ENCODE measurements at places on chromosomes 1 and 21.

- no peak for DNase-seq
Measured at GRCh38 chr21:14900611-14901010, 164.2 kb downstream of the NRIP1 start.

- DNase-seq, result no peak
Measured at GRCh38 chr1:47380699-47381098, 35.4 kb upstream of the FOXE3 start.

GRCh38 chr21:28633839-28634555 is 358.7 kb downstream of the LTN1 start:
- DNase-seq, result no peak

GRCh38 chr1:12400027-12400693 is 170.3 kb downstream of the VPS13D start:
- DNase-seq, result no peak

DNA sequence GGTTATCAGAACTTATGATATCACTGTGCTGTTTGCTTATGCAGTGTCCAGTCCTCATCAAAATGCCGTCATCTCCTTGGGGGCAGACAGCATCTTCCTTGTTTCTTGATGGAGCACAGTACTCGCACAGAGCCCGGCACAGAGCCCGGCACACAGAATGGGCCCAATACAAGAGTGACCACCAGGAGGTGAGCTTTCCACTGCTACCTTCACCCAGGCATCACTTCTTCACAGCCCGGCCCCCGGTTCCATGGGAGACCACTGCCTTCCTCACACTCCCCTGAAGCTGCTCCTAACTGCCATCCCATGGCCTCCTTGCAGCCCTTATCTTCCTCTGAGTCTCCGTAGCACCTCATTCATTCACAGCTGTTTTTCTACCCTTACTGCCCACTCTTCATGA is 94.0 kb downstream of the TNR start:
- no peak for DNase-seq

All from GM12892 (cell line).